ENCODE measurements at places on chromosomes 12 and 14.
A peak's percentile ranks its signal among the peaks of the same experiment; 100 is the strongest.

- no peak for DNase-seq
These were observed 146.1 kb downstream of the METTL25 start for GRCh38 chr12:82504409-82504808.

- DNase-seq, result no peak
These were observed 96.7 kb upstream of the PPP4R3A start for GRCh38 chr14:91606851-91607250.

GRCh38 chr12:58413794-58414193 is 472.4 kb downstream of the ATP23 start:
- DNase-seq, result no peak

- DNase-seq, result no peak
These were observed 301.8 kb downstream of the AEBP2 start for GRCh38 chr12:19741132-19741489.

- DNase-seq, result no peak
These were observed 512.1 kb downstream of the DIO2 start for GRCh38 chr14:79699206-79699605.

DNA sequence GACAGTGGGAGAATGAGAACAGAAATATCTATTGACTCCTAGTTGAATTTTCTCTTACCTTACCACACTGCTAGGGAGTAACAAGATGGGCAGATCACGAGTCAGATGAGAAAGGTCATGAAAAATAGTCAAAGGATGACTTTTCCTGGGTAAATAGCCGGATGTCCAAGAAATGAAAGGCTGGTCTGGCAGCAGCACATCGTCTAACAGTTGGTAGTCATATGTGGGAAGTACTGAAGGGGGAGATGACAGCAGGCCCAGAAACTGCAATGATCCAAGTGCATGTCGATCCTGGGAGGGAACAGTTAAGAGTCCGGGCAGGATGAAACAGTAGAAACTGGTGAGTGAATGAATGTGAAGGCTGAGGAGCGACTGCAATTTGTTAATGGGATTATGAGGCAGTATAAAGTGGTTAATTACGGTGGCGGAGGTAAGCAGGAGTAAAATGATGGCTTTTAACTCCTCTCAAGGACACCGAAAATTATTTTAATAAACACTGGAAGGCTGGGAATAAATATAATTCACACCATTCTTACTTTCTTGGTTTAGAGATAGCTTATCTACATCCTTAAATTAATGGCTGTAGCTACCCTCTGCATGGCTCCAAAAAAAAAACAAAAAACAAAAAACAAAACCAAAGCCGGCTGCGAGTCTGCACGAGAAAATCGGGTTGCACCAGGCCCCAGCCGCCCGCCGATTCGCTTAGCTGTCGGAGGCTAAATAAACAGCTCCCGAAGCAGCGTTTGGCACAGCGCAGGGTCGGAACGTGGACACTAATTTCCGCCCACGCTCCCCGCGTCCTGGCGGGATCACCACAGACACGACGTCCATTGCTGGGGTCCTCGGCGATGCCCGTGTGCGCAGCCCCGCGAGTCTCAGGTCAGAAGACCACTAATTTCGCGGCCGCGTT is 1.0 kb upstream of the ERC1 start:
- DNase-seq, result peak; percentile 55

DNA sequence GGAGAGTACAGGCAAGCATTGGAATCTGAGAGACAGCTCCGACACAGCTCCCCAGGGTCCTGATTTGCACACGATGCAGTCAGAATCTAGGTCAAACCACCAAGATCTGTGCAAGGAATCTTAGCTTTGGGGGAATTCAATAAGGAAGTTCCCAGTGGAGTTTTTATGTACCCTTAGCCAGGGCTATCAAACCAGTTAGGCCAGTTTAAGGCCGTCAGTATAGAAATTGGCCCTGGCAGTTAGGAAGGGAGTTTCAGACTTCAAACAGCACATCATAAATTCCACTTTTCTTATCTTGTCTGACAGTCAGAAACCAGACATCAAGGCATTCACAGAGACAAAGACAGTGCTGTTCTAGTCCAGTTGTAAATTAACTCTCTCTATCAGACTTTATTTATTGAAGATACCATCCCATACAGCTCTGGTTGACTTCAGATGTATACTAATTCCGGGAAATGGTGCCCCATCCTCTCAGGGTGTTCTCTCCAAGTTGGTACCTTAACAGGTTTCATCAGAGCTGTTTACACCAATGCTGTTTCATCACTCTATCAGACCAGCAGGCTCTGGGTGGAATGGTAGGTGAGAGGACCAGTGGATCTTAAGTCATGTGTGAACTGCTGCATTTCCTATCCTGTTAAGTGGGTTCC is 157.5 kb upstream of the ATF7IP start:
- no peak for DNase-seq

DNA sequence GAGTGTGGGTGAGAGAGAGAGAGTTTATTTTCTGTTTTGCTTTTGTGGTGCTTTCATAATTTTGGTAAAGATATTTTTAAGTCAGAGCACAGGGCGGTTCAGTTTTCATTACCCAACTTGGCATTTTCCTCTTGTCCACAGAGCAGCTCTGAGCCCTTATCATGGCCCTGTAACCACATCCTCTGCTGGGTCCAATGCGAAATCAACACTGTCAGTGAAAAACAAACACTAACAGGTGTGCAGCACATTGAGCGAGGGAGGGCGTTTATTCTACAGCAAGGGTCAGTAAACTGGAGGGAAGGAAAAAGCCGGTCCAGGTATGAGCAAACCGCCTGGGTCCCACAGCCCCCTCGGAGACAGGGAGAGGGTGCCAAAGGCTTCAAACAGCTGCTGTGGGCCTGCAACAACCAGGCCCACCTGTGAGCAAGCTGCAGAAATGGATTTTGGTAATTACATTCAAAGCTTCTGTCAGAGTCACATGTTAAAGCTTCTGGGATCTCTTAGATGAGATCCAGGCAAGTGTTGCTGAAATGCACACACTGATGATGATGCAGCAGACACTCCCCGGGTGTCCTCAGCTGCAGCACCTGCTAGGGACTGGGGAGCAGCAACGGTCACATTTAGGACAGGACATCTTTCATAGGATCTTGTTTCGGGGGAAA is 132.7 kb upstream of the DYRK2 start:
- no peak for DNase-seq

DNA sequence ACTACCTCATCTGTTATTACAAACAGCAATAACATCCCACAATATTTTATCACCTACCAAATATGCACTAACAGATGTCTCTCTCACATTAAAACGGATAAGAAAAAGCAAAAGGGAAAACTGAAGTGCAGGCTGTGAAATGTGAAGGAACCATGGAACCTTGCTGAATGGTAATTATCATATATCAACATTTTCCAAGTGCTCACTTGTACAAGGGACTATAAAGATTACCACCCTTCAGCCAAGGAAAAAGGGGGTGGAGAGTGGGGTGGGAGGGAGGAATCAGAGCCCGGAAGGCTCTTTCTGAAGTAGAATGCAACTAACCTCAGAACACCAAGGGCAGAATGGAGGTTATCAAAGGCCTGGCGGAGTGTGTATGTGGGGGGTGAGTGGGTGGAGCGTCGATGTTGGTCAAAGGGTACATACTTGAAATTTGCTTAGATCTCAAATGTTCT is 1.2 kb downstream of the SNX6 start:
- no peak for DNase-seq

DNA sequence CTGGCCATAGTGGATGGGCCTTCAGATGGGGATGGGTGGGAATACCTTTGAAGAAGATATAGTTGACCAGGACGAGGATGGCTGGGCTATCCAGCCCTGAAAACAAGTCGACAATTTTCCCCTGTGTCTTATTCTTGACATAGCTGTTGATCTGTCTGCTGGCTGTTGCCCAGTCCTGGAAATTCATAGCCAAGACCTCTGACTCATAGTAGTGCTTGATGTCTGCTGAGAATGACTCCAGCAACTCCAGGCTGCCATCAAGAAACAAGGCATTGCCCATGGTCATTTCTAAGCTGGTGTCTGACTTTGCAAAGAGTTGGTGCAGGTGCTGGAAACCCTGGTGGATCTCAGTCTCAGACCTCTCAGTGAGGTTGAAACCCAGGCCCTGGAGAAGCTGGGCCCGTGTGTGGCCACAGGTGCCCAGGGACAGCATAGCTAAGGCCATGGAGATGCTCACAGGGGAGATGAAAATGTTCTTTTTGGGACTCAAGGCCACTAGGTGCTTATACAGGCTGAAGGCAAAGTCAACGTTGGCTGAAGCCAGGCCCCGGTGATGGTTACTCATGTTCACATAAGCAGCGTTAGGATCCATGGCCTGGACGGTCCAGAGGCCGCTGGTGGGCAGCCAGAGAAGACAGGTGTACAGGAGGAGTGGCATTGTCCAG is 9.0 kb downstream of the SERPINA6 start:
- no peak for DNase-seq

GRCh38 chr12:67415473-67415872 is 146.3 kb downstream of the CAND1 start:
- peak; percentile 64 for DNase-seq

DNA sequence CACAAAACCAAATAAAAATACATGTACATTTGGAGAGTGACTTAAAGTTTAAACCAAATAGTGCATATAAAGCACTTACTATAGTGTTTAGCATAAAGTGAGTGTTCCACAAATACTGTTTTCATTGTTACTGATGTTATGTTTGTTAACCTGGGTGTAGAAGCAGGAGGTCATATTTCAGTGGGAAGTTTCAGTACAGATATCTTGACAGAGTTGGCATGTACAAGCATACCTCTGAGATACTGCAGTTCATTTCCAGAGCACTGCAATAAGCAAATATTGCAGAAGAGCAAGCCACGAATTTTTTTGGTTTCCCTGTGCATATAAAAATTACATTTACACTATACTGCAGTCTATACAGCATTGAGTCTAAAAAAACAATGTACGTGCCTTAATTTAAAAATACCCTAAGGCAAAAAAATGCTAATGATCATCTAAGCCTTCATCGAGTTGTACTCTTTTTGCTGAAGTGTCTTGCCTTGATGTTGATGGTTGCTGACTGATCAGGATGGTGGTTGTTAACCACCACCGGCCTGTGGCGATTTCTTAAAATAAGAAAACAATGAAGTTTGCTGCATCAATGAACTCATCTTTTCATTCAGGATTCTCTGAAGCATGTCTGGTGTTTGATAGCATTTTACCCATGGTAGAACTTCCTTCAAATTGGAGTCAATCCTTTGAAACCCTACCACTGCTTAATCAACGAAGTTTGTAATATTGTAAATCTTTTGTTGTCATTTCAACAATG is 361.1 kb upstream of the RPL10L start:
- DNase-seq, result no peak

DNA sequence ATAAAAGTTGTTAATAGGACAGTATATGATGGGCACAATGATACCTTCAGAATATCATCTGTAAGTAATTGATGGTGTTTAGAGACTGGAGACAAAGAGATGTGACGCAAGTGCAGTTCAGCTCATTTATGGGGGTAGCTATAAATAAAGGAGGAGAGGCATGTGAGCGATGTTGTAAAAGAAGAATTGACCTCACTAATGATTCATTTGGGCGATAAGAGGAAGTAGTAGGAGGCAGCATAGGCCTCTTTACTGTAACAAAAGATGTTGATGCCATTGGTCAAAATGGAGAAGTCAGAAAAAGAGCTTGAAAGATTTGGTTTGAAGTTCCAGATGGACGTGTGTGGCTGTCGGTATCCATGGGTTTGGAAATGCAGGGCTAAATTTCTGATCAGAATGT is 70.0 kb downstream of the FLRT2 start:
- no peak for DNase-seq

DNA sequence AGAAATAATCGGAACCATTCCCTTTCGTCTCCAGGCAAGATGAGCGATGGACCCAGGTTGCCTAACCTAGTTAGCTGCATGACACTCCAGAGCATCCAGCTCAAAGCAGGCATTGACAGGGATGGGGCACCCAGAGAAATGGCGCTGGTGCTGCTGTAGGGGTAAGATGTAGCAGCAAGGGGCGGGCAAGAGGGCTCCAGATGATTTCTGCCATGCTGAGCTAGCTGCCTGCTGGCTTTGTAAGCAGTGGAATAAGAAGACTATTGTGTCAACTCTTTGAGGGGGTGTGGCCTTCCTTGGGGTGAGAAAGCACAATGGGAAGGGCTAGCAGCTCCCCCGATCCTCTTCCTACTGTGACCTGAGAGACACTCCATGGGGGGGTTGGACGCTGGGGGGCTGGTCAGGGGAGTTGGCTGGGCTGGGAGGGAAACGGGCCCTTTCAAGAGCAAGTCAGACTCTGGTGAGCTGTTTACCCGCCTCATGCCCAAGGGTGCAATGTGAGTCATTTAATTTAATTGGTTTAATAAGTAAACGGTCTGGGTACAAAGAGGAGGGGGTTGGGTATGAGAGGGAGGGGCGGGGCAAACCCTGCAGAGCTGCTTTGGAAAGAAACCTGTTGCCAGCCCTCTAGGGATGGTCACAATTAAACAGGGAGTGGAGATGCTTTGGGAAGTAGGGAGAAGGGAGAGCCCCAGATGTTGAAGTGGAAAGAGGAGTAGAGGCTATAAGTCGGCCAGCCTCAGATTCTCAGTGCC is 50.5 kb downstream of the B4GALNT3 start:
- DNase-seq, result peak; percentile 19

- DNase-seq, result no peak
These were observed 18.9 kb upstream of the CRACR2A start for GRCh38 chr12:3771853-3772252.

GRCh38 chr14:90159146-90159545 is 97.2 kb upstream of the PSMC1 start:
- DNase-seq, result no peak

DNA sequence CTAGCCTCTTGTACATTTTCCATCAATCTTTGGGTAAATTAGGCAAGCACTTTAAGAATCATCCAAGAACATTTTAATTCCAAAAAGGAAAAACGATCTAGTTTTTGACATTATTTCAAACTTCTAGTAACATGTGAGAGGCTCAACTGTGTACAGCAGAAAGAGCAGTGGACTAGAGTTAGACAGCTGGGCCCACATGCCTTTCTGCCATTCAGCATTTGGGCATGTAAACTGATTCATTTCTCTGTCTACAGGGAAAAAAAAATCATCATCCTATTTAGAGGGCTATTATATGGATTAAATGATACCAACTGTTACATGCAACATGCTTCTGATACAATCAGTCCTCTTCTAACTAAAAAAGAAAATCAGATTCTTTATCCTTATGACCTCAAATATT is 17.7 kb downstream of the ATP2B1 start:
- no peak for DNase-seq

DNA sequence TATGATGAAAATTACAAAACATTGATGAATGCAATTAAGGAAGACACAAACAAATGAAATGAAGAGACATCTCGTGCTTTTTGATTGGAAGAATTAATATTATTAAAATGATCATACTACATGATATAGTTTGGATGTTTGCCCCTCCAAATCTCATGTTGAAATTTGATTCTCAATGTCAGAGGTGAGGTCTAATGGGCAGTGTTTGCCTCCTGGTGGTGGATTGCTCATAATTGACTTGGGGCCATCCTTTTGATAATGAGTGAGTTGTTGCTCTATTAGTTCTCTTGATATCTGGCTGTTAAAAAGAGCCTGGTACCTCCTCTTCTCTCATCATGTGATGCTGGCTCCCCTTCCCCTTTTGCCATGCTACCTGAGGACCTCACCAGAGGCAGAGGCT is 56.7 kb downstream of the CD163L1 start:
- DNase-seq, result no peak

DNA sequence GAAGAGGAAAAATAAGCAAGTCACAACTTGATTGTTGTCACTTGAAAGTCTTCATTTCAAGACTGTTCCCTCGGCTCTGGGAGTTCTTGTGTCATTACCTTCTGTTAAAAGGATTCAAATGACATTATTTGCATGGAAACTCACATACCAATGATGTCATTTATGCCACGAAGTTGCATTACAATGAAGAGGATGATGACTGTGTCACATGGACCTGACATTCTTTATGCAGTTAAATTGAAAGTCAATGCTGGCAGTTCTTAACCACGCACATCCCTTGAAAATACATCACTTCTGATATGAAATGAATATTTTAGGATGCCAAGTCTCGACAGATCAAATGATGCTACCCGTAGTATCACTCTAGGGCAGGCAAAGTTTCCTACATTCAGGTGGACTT is 1069.5 kb downstream of the VRK1 start:
- DNase-seq, result no peak

All from posterior cingulate gyrus (tissue), 11 donors.